ENCODE measurements at places on chromosomes 2 and 18.
A peak's percentile ranks its signal among the peaks of the same experiment; 100 is the strongest.

DNA sequence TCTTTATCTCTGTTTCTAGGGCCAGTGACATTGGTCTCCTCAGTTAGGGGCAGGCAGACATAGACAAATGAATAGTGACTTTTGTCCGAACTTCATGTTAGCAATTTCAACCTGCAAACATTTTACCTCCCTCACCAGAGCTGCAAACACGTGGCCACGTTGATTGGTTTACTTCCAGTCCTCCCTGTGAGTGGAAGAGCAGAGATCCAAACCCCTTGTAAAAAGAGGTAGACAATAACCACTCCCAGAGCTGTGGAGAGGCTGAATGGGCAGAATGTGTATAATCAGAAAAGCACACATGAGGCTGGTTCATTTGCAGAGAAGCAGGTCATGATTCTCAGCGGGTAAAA is 31.1 kb downstream of the CTIF start:
- DNase-seq = no peak

DNA sequence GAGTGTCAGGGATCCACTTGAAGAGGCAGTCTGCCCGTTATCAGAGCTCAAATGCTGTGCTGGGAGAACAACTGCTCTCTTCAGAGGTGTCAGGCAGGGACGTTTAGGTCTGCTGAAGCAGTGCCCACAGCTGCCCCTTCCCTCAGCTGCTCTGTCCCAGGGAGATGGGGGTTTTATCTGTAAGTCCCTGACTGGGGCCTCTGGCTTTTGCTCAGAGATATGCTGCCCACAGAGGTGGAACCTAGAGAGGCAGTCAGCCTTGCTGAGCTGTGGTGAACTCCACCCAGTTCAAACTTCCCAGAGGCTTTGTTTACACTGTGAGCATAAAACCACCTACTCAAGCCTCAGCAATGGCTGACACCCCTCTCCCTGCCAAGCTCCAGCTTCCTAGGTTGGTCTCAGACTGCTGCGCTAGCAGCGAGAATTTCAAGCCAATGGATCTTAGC is 38.1 kb downstream of the PLEK start:
- no peak for DNase-seq

DNA sequence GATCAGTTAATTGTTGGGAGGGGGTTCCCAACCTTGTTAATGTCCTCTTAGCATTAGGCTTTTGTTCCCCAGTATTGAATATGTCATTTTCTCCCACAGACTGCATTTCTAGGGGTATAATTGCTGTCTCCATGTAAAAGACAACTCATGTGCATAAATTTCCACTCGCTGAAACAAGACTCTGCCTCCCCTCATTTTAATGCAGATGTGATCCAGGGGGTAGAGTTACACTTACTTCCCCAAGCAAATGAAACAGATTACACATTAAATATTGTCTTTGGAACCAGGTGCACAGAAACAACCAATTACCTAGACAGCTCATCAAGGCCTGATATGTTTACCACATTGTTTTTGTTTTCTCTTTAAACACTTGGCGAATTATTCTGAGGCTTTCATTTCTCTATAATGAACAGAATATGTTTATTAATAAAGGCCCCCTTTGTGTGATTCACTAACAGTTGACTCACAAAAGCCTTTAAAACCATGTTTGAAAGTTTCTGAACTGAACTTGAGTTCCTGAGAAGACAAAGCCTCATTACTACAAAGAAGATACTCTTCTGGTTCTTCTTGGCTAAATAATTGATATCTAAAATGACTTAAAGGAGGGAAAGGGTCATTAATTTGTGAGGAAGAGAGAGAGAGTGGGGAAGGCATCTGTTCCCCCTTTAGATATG is 15.0 kb upstream of the ACVR1 start:
- DNase-seq = no peak

- no peak for DNase-seq
Observed at GRCh38 chr2:223944166-223944702, 901 bp downstream of the WDFY1 start.

- DNase-seq = no peak
Observed at GRCh38 chr2:236576087-236576486, 6.5 kb downstream of the ACKR3 start.

GRCh38 chr2:127597984-127598380 is 48.0 kb upstream of the GPR17 start:
- DNase-seq = no peak

DNA sequence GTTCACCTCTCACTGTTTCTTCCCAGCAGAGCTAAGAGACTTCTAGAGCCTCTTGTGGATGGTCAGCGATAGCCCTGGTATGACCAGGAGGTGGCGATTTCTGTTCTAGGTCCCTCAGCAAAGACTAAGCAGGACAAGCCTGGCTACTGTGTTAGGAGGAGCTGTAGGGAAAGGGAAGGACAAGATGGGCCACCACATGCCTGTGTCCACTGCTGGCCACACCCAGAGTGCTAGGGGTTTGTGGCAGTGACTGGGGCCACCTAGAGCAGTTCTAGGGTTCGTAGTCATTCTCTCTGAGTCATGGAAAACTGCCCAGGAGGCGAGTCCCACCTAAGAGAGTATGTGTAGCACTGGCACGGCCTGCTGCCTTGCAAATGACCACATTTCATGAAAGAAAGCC is 179.4 kb downstream of the ALPK2 start:
- DNase-seq = no peak

DNA sequence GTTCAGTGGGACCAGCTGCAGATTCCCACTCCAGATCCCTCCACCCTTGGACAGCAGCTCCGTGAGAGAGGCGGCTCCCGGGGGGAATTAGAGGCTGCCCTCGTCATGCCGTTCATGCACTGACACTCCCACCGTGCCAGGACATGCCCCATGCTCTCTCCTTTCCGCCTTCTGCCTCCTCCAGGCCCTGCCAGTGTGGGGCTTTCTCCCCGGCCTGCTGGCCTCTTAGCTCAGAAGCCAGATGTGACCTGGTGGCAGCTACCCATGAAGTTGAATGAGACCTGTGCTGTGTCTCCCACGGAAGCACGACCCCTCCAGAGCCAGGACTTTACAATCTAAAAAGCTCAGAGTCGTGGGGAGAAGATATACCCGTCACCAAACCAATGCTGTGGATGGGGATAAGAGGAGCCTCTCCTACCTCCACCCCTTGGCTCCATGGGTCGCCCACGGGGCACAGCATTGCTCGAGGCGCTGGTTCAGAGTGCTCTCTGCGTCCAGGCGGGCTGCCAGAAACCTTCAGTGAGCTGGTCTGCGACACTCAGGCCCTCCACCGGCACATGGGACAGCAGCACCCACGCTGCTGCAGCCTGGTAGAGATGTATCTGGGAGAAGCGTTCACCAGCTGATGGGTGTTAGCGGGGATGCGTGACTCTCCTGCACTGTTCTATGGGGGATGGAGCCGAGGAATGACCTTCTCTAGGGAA is 111.0 kb upstream of the GPC1 start:
- DNase-seq = no peak

DNA sequence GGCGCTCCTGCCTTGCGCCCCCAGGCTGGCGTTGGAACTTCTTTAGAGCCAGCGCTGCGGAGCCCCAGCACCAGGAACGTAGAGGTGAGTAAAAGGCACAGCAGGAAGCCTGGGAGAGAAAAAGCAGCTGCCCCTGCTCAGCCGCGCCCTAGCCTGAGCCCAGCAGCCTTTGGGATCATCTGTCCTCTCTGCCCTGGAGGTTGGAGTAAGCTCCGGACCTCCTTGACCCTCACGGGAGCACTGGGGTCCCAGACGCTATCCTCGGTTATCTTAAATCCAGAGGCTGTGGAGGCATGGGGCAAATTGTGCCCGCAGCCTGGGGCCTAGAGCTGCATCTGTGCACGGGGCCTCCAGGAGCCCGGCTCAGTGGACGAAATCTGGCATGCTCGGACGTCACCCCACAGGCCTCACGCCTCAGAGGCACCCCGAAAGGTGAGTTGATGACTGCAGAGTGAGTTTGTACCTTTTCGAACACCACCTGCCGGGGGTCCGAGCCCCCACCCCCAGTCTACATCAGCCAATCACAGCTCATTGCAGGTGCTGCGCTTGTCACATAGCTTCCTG is 1.6 kb upstream of the SLC66A2 start:
- DNase-seq = no peak

DNA sequence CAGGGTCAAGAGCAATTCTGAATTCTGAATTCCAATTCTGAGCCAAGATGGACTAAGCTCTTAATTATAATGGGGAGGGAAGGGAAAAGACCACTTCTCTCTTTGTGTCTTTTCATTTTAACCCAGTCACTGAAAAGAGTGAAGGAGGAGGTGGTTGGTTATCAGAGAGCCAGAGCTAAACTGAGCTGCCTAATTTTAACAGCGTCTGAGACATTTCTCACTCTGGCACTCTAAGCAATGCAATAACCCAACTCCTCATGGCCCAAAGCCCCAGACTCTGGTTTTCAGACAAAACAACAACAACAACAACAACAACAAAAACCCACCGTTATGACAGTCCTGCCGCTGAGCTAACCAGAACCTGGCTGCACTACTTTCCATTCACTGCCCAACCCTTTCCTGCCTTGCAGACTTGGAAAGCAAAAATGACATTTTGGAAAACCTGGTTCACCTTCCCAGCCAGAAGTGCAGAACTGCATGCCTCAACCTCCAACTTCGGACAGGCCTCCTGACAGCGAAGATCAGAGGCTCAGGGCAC is 1.0 kb downstream of the CHST10 start:
- DNase-seq = no peak

GRCh38 chr2:204360218-204361007 is 184.9 kb upstream of the PARD3B start:
- DNase-seq = no peak

GRCh38 chr2:42232024-42232423 is 62.9 kb downstream of the EML4 start:
- DNase-seq = no peak

DNA sequence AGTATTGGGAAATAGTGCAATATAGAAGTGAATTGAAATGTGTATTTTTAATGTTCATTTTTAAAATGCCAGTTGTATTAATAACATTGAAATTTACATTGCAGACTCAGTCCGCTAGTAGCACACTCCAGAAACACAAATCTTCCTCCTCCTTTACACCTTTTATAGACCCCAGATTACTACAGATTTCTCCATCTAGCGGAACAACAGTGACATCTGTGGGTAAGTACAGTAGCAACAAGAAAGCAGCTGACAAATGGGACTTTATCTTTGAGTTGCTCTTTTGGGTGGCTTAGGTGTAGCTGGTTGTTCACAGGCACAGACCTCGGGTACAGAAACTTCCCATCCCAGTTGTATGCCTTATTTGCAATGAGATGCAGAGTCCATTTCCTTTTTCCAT is 118.2 kb upstream of the IL1R2 start:
- DNase-seq = no peak

GRCh38 chr2:235745597-235745996 is 251.8 kb downstream of the AGAP1 start:
- DNase-seq = no peak

- peak; percentile 46 for DNase-seq
Observed at GRCh38 chr18:54607213-54608027, 16.4 kb downstream of the DYNAP start.

DNA sequence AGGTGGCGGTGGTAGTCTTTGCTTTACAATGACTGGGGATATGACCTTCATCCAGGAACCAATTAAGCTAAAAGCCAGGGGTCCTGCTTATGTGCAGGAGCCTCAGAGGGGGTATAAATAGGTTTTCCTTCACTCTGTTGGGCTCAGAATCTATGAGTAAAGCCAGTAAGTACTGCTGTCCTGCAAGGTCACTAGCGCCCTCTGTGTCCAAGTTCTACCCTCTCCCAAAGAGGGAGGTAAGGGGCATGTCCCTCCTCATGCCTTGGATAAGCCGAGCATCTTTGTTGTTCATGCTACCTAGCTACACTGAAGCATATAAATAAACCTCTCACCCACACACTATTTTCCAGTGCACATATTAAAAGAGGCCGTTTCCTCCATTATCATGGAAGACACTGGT is 79.4 kb downstream of the SPRED2 start:
- no peak for DNase-seq

- DNase-seq = no peak
Observed at GRCh38 chr2:84906108-84906899, 848 bp downstream of the TMSB10 start.

GRCh38 chr18:32509111-32509510 is 38.4 kb upstream of the GAREM1 start:
- peak; percentile 43 for DNase-seq

GRCh38 chr2:129085386-129085785 is 766.7 kb upstream of the HS6ST1 start:
- DNase-seq = no peak

DNA sequence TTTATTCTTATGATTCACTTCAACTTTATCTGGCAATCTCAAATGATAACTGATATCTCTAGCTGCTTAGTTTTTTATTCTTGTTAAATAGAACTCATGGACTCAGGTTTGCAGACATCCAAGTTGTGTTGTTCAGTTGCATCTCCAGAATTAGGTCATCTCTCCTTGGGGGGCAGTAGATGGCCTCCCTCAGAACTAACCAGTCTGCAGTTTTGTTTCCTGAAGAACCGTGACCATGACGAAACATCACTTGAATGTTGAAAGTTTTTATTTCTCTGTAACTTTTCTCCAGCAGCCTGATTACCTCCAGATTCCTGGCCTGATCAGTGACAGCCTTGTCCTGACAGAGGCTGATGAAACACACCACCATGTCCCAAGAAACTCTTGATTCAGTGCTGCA is 321.5 kb downstream of the GALNT13 start:
- DNase-seq = no peak

- no peak for DNase-seq
Observed at GRCh38 chr18:9995631-9996030, 81.8 kb downstream of the VAPA start.

- no peak for DNase-seq
Observed at GRCh38 chr2:36677386-36677785, 19.1 kb upstream of the VIT start.
